ENCODE measurements at places on chromosomes 7 and 10.

GRCh38 chr10:111127081-111127848, 50.4 kb downstream of the ADRA2A start:
- DNase-seq = peak; percentile 97

DNA sequence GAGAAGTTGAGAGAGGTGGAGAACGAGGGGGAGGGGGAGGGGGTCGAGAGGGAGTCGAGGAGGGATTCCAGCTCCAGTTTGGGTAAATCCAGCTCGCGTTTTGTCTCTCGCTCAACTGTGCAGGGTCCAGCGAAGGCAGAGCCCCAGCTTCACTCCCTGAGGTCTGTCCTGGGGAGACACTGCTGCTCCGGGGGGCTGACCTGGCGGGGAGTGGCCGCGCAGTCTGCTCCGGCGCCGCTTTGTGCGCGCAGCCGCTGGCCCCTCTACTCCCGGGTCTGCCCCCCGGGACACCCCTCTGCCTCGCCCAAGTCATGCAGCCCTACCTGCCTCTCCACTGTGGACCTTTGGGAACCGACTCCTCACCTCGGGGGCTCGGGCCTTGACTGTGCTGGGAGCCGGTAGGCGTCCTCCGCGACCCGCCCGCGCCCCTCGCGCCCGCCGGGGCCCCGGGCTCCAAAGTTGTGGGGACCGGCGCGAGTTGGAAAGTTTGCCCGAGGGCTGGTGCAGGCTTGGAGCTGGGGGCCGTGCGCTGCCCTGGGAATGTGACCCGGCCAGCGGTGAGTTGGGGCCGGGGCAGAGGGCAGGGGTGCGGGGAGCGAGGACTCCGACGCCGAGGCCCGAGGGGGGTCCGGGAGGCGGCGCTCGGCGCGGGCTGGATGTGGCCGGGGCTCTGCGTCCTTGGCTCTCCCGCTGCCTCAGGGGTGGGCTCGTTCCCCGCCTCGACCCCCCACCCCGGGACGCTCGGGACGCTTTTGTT, at the start of gene TET1:
Gene TET1, plus strand, starts transcription at position 152 of the 757 bp plus-strand sequence. CDS start 12,002 bp downstream, outside the sequence.
- peak; percentile 65 for DNase-seq

DNA sequence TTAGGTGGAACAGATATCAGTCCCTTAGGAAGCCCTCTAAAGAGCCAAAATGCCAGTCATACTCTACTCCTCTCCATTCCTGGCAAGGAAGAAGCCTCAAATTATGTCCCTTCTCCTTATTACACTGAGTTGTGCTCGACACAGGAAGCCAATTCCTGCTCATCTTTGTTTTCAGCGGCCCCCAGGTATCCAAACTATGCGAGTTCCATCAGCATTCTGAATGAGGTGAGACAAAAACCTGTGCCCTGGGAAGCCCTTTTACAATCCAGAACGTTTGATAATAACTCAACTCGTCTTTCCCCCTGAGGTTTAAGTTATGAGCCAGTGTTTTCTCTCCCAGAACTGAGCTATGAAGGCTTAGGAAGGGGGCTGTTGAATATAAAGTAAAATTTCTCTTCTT, 580.5 kb downstream of the NXPH1 start:
- no peak for DNase-seq

GRCh38 chr10:47339759-47340607, 8.2 kb upstream of the RBP3 start:
- peak; percentile 74 for DNase-seq

- DNase-seq = no peak
Observed at GRCh38 chr10:106360870-106361269, 803.6 kb downstream of the SORCS1 start.

- DNase-seq = no peak
Observed at GRCh38 chr7:29467193-29467926, 96.3 kb upstream of the PRR15 start.

GRCh38 chr10:16816830-16817124, 447 bp downstream of the RSU1 start:
- no peak for DNase-seq

- DNase-seq = no peak
Observed at GRCh38 chr10:128781637-128782036, 655.4 kb upstream of the MKI67 start.

DNA sequence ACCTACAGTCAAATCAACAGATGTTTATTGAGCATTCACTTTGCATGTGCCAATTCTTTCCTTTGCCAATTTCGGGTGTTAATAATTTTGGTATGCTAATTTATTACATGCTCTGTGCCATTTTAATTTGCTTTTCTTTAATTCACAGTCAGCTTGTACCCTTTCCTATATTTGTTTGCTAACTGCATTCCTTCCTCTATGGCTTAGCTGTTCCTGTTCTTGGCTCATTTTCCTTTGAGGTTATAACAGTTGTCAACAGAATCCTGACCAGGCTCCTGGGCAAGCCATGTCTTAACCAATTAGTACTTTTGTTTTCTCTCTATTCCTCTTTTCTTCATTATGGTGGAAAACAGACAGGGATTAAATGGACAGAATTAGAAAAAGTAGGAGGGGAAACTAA, 73.6 kb upstream of the RPA3 start:
- DNase-seq = no peak

DNA sequence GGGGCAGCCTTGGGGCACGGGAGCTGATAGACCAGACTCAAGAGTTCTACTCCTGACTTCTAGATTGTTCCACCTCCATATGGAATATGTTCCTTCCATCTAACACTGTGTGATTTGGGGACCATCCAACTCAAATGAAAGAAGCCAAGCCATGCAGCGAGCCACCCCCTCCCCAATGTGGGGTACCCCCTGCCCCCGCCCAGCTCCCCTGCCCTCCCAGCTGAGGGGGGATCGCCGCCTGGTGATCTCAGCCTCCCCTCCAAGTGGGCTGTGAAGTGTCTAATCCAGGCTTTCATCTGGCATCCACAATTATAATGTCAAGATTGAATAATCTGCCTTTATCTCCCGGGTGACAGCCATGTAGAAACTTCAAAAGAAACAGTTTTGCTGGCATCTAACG, 246.1 kb downstream of the RPS24 start:
- DNase-seq = no peak

DNA sequence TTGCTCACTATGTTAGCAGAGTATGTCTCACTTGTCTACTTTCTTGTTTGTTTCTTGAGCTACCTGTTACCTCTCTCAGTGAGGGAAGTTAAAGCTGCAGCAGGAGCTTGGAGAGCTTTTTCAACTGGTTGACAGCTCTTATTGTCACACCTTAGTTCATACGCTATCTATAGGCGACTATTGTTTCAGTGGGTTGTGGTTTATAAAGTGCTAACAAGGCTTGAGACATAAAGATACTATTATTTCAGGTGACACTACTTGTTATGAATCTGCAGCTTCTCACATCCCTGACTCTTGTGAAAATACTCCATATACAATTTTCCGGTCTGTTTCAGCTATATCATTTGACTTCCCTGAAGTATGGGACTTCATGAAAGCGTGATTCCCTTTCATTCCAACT, 167.4 kb downstream of the CSTF2T start:
- no peak for DNase-seq

GRCh38 chr7:72408966-72409637, 3.0 kb downstream of the CALN1 start:
- no peak for DNase-seq

GRCh38 chr10:63255316-63255715, 122.2 kb downstream of the NRBF2 start:
- DNase-seq = no peak

DNA sequence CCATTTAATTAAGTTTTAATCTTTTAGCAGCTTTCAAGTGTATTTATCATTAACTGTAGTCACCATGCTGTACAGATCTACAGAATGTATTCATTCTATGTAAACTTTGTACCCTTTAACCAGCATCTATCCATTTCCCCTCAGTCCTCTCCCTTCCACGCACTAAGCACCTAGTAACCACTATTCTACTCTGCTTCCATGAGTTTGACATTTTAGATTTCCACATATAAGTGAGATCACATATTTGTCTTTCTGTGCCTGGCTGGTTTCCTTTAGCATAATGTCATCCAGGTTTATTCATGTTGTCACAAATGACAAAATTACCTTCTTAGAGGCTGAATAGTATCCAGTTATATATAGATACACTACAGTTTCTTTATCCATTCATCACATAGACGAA, 79.7 kb downstream of the BTAF1 start:
- no peak for DNase-seq

GRCh38 chr7:31720366-31720765, 33.4 kb downstream of the PPP1R17 start:
- DNase-seq = no peak

DNA sequence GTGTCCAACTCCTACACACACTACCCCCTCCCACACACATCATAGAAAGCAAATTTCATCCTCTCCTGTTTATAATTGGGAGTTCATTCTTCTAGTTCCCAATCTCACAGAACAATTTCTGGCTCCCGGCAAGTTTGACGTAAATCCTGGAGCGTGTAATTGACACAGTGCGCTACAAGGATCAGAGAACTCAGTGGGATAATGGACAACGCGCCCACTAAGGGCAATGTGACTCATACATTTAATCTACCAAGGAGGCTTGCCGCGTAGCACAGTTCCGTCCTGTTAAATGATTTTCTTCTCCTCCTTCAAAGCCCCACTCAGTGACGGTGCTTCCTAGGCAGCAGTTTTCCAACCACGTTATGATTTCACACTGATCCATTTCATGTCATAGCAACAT, 277.6 kb downstream of the SFMBT2 start:
- DNase-seq = no peak

DNA sequence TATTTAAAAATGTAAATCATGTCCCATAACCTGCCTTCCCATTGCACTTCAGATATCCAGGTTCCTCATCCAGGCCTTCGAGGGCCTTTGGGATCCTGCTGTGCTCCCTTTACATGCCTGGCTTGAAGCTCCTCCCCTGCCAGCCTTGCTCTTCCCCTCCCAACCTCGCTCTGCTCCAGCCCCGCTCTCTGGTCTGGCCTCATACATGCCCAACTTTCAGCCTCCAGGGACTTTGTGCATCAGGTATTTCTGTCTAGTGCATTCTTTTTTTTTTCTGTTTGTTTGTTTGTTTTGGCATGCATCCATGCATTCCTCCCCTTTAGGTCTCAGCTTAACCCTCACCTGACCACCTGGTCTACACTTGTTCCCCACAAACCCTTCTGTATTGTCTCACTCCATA, 160.3 kb downstream of the SNX10 start:
- DNase-seq = no peak

- no peak for DNase-seq
Observed at GRCh38 chr10:60541451-60541850, 151.8 kb upstream of the ANK3 start.

GRCh38 chr10:126654579-126654978, 15.9 kb downstream of the C10orf90 start:
- no peak for DNase-seq

GRCh38 chr7:103063895-103064294, 10.7 kb downstream of the FBXL13 start:
- no peak for DNase-seq

DNA sequence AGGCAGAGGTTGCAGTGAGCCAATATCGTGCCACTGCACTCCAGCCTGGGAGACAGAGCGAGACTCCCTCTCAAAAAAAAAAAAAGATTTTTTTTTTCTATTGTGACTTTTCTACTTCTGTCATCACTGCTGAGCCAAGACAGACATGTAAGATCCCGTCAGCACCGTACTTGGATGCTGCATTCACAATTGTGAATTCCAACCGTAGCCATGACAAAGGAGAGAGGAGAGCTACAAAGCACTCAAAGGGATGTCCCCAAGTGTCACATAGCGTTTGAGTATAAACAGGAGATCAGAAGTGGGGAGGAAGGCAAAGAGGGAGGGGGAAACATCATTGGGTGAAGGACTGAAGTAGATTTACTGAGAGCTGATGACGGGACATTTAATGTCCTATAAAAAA, 144.2 kb downstream of the PRPF18 start:
- DNase-seq = no peak

GRCh38 chr10:15588635-15589508, 130.8 kb downstream of the ITGA8 start:
- DNase-seq = no peak

GRCh38 chr10:86756511-86757112, at the start of gene BMPR1A:
BMPR1A (plus strand) TSS chr10:86756619; CDS start chr10:86876019, 119,400 bp downstream.
- DNase-seq = no peak

DNA sequence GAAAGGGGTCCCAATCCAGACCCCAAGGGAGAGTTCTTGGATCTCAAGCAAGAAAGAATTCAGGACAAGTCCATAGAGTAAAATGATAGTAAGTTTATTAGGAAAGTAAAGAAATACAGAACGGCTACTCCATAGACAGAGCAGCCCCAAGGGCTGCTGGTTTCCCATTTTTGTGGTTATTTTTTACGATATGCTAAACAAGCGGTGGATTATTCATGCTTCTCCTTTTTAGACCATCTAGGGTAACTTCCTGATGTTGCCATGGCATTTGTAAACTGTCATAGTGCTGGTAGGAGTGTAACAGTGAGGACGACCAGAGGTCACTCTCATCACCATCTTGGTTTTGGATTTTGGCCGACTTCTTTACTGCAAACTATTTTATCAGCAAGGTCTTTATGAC, 1033.4 kb downstream of the SORCS3 start:
- DNase-seq = no peak
